ENCODE measurements at places on chromosomes 2 and 18. TPM values are rescaled to one million over a fixed set of nuclear protein-coding genes. Genes with fewer than 3 reads are reported as not detected.

The SERPINB10 gene
- total RNA-seq: 1.9 TPM

The FLACC1 gene
- total RNA-seq: 0.59 TPM

The CD302 gene
- 19.7 TPM for total RNA-seq

The KCNG2 gene
- total RNA-seq: not detected

The AKAIN1 gene
- total RNA-seq: not detected

- DNase-seq: no peak
These were observed 39.0 kb downstream of the SLC66A2 start for GRCh38 chr18:79912409-79912991.

DNA sequence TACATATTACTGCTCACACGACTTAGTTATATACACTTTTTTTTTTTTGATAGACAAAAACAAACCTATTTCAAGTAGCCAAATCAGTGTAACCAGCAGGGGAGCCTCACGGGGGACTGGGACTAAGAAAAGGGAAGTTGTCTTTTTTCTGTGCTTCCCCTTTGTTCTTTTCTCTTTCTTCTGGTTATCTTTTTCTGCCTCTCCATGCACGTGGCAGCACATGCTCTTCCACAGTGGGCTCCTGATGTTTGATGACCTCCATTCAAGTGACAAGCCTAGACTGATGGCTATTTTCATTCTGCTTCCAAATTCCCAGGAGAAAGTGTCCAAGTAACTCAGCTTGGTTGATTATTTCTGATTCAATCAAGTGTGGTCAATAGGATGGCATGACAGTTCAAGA lies 98.2 kb upstream of the STK39 start:
- no peak for DNase-seq

- peak; percentile 56 for DNase-seq
These were observed 2.9 kb downstream of the LRATD1 start for GRCh38 chr2:14635391-14635871.

- DNase-seq: peak; percentile 92
These were observed 1.4 kb upstream of the ANKRD39 start for GRCh38 chr2:96859099-96859649.

DNA sequence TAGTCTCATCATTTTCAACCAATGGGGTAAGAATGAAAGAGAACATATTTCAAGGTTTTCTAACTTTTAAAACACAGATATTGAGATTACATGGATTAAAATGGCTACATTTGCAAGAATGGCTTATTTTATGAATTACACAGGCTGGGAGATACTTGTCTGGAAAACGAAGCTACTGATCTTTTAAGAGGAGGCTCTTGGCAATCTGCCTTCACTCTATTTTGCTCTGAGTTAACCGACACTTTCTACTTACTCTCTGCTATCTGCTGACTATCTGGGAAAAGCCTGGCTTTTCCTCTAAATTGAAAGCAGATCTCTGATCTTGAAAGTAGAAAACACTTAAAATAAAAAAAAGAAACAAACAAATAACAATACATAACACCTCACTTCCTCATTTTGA lies 325.4 kb upstream of the LINC00305 start:
- DNase-seq: no peak

DNA sequence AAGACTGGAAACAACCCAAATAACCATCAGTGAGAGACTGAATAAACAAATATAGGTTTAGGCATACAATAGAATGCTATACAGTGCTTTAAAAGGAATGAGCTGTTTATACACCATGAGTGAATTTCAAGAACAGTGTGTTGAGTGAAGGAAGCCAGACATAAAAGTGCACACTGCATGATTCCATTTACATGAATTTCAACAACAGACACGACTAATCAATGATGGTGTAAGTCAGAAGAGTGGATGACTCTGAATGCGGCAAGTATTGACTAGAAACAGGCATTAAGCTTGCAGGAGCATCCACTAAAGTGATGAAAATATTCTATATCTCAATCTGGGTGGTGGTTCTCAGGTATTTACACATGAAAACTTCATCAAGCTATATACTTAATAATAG lies 142.7 kb upstream of the SLC39A10 start:
- no peak for DNase-seq

GRCh38 chr2:37581433-37581832 lies 90.0 kb downstream of the CDC42EP3 start:
- DNase-seq: no peak

Measured in lower leg skin (tissue), 4 donors.